Cardiac septum (tissue), 1 donor: ENCODE measurements at places on chromosomes 12 and 14. TPM values are rescaled to one million over a fixed set of nuclear protein-coding genes. Genes with fewer than 3 reads are reported as not detected.

BEGAIN gene
- total RNA-seq = 1.2 TPM

RERGL gene
- 0.97 TPM for total RNA-seq

SLC8A3 gene
- total RNA-seq = 0.19 TPM

B3GNT4 gene
- not detected for total RNA-seq

ST8SIA1 gene
- 1.5 TPM for total RNA-seq

RDH5 gene
- 26.3 TPM for total RNA-seq

SLC4A8 gene
- 0.86 TPM for total RNA-seq

AKT1 gene
- 172 TPM for total RNA-seq

RPS26 gene
- total RNA-seq = 39.5 TPM

PTGER2 gene
- 0.75 TPM for total RNA-seq

TPPP2 gene
- 0.73 TPM for total RNA-seq

SLC6A15 gene
- total RNA-seq = not detected

ABCD4 gene
- total RNA-seq = 26.9 TPM

TOMM20L gene
- not detected for total RNA-seq

GDF3 gene
- total RNA-seq = 0.46 TPM

ADAMTS20 gene
- total RNA-seq = not detected

GCN1 gene
- total RNA-seq = 39.8 TPM

ZBTB42 gene
- 8.6 TPM for total RNA-seq

CARMIL3 gene
- total RNA-seq = 0.05 TPM

EAPP gene
- total RNA-seq = 17.1 TPM

DPY19L2 gene
- 67.7 TPM for total RNA-seq

DEPDC4 gene
- 0.62 TPM for total RNA-seq

PRH1 gene
- 10.2 TPM for total RNA-seq

SERPINA5 gene
- 1.2 TPM for total RNA-seq

GSG1 gene
- total RNA-seq = not detected

SRRM4 gene
- total RNA-seq = 0.59 TPM

DDX51 gene
- total RNA-seq = 9.6 TPM

CLEC7A gene
- total RNA-seq = 2.6 TPM

OR6J1 gene
- total RNA-seq = not detected

LBHD2 gene
- not detected for total RNA-seq

TSHR gene
- not detected for total RNA-seq

CCDC175 gene
- total RNA-seq = not detected

CCDC38 gene
- total RNA-seq = not detected

LRTM2 gene
- not detected for total RNA-seq

HOXC11 gene
- total RNA-seq = not detected

ETFBKMT gene
- total RNA-seq = 5.7 TPM
